Fibroblast of skin of scalp (primary cell): ENCODE measurements at places on chromosomes 12 and 14.

DNA sequence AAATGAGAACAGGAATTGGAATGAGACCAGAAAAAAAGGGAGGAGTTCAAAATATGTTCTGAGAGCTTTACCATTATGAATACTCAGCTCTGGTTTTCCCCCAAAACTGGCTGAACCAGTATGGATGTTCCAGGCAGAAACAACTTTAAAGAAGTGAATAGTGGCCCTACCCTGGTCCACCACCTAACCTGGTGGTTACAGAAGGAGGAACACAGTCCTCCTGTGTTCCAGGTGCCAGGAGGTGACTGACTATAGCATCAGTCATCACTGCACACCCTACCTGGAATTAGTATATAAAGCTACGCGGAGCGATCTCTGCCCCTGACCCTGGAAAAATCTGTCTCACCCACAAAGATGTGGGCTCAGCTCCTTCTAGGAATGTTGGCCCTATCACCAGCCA is at the start of gene A2ML1:
Gene A2ML1, plus strand, starts transcription at position 324 of the 400 bp plus-strand sequence. Its CDS starts 31 bp downstream, at position 355.
- DNase-seq, result no peak

- DNase-seq, result peak; percentile 54
These were observed 4.8 kb downstream of the ABHD4 start for GRCh38 chr14:22602862-22603261.

GRCh38 chr14:31263485-31264133 is 56.0 kb upstream of the HECTD1 start:
- DNase-seq, result peak; percentile 99

- no peak for DNase-seq
These were observed 113.5 kb downstream of the MIPOL1 start for GRCh38 chr14:37311252-37311651.

DNA sequence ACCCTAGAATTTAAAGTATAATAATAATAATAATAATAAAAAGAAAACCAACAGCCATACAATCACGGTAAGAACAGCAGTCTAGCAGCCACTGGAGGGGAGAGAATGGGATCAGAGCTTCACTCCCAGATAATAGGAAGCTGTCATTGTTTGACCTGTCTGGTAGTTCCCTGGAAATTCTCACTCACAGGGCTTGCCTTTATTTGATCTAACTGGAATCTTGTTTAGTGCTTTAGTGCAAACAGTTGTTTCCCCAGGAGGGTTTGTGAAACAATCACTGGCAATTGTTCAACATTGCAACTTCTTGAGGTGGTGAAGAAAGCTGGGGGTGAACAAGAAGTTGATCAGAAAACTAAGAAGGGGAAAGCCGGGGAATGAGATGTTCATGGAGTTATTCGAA is 68.7 kb upstream of the PTCSC3 start:
- DNase-seq, result no peak

- DNase-seq, result peak; percentile 65
These were observed 10.3 kb downstream of the TBPL2 start for GRCh38 chr14:55430024-55430690.

DNA sequence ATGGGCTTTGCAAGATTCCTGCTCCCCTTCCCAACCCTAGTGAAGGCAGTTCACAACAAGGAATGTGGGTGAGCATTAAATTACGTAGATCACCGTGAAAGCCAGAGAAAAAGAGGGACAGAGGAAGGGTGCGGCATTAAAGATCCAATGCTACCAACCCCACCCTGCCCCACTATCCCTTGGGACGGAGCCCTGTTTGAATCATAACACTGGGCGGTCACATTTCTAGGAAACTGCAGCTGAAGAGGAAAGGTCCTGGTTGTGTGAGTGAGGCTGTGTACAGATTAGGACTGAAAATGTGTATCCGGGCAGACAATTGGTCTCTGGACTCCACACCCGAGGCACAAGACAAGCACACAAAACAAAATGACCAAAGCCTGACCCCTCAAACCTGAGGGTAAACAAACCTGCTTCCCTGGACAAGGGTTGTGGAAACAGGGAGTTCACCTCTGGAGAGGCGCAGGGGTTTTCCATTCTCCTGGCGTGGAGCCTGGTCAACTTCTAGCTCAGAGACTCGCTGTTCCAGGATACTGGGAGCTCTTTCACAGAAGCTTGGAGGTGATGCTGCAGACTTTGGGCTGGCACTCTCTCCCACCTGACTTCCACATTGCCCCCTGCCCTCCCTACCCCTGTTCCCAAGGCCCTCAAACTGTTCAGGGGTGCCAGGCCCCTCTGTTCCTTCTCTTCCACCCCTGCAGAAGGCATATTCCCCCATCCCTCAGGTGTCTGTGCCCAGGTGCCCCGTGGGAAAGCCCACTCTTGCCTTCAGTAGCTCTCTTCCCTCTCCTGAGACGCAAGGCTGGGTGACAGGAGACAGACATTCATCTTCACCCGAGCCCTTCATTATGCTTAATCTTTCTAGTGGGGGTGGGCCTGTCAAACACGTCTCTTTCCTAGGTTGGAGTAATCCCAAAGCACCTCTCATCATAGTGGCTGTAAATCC is 16.5 kb downstream of the NINJ2 start:
- DNase-seq, result no peak

- no peak for DNase-seq
These were observed 35.2 kb downstream of the PRIMA1 start for GRCh38 chr14:93752980-93753561.

DNA sequence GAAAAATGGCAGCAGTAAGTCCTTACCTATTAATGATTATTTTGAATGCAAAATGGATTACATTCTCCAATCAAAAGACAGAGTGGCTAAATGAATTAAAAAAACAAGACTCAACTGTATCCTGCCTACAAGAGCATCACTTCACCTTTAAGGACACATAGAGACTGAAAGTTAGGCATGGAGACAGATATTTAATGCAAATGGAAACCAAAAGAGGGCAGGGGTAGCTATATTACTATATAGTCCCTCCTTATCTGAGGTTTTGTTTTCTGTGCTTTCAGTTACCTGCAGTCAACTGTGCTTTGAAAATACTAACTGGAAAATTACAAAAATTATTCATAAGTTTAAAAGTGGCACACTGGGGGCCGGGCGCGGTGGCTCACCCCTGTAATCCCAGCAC is 17.2 kb downstream of the NECAP1 start:
- no peak for DNase-seq

DNA sequence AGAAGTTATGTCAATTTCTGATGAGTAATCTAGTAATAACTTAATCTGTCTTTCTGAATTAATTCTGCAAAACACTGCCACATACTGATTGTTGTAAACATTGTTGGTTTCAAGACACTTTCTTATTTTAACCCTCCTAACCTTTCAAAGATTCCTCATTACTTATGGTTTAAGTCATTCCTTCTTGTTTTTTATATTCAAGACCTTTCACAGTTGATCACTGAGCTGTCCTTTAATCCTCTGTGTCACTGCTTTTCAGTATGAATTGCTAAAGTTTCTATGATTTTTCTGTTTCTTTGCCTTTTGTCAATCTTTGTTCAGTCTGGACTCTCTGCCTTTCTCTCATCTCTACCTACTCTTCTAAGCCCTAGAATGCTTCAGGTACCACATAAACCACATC is 164.7 kb downstream of the RAD51B start:
- no peak for DNase-seq

DNA sequence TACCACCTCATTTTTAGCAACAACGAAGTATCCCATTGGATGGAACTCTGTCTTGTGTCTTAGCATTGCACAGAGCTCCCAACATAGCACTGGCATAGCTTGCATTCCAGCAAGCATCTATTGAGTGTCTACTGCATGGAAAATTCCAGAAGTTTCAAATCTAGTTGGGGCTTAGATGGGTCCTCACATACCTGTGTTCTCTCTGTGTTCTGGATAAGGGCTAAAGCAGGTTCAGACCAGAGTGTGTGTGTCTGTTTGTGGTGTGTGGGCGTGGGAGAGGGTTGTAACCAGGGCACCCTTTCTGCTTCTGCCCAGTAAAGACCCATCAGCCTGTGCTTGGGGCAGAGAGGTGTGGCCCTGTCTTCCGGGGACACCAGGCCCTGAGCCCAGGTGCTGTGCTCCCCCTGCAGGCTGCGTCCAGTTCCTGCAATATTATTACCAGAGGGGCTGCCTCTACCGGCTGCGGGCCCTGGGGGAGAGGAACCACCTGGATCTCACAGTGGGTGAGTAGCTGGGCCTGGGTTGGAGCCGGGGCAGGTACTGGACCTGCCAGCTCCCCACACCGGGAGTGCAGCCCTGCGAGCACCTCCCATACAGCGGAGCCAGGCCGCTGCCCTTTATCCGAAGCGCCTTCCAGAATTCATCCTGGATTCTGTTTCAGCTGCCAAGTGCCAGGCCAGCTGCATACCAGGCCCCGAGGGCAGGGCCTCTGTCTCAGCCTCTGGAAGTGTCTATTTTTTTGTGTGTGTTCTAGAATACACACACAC is 20.3 kb downstream of the RHOF start:
- DNase-seq, result peak; percentile 59

DNA sequence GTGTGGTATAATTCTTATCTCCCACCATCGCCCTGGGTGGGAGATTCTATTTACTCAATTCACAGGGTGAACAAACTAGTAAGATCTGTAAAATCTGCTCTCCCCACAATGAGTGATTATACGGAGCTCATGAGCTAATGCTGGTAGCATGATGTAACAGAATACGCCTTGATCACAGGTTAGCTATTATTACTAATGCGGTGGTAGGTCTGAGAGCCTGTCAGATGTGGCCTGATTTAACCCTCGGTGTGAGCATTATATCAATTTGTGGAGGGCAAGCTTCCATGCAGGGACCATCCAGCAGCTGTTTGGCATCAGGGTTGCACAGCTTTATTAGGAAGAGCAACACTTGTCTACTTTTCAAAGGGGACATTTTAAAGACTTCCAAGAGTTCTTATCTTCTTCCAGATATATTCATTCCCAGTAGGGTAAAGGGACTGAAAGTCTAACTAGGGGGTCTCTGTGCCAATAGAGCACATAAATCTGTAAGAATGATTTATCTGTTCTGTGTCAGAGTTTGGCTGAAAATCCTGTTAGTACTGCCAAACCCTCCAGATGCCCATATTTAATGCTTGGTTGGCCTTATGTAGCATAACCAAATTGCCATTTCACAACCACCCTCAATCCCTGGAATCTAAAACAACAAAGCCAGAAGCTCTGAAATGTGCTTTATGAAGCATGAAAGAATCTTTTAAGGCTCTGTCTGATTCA is 18.7 kb downstream of the TSHR start:
- peak; percentile 41 for DNase-seq

- no peak for DNase-seq
These were observed 109.4 kb downstream of the ARF6 start for GRCh38 chr14:50001999-50002925.

GRCh38 chr12:123442774-123443173 is 6.3 kb upstream of the RILPL2 start:
- DNase-seq, result no peak

DNA sequence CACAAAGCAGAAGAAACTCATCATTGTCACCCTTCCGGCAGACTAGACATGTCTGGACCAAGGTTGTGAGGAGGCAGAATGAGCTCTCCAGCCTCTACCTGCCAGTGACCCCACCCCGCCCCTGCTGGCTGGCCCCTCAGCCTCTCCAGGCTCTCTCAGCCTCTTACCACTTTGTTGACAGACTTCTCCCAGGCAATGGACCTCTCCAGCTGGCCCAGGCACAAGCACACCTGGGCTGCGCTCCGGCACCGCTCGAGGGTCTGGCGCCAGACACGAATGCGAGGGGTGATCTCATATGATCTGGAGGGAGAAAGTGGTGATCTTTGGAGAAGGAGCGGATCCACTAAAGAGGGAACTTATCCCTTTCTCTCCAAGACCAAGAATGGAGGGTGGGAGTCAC is 30.3 kb downstream of the BAZ2A start:
- no peak for DNase-seq

DNA sequence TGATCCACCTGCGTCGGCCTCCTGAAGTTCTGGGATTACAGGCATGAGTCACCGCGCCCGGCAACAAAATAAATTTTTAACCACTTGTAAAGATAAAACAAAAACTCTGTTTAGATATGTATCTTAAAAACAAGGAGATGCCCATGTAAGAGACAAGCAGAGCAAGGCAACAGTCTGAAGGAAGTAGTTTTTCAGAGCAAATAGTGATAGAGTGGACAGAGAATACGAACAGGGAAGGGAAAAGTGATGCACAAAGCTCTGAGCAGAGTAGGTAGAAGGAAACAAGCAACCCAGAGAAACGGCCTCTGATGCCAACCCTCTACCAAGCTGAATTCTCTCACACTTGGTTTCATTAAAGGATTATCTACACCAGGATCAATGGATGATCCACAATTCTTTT is 24.8 kb upstream of the CDKL1 start:
- DNase-seq, result no peak

- peak; percentile 87 for DNase-seq
These were observed 54.0 kb upstream of the PDE3A start for GRCh38 chr12:20314328-20314727.

- DNase-seq, result peak; percentile 89
These were observed 797.1 kb downstream of the NRXN3 start for GRCh38 chr14:78967111-78967809.

DNA sequence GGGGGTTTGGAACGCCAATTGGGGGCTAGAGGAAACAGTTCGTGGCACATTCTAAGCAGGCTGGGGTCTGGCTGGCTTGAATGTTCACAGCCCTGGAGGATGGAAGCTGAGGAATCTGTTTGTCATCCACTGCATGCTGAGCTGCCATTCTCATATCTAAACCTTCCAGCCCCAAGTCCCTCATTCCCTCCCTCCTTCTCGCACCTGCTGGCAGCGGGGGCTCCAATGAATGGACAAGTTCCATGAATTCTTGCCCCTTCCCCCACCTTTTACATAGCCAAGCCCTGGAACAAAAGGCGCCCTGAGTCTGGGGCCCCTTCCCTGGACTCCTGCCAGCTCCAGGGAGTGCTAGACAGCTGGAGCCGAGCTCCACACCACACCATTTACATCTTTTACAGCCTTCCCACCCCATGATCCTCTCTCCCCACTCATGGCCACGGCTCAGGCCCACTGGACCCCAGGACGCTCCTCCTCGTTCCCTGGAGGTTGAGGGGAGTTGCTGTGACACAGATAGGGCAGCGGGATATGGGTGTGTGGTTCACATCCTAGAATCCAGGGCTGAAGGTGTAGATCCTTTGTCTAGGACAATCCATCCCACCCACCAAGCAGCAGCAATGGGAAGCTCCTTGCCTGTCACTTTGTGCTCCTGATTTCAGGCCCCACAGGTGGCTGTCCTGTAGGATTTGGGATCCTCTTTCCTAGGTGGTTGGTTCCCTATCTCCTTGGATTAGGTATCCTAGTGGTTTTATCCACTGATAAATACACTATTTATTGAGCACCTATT is 21.7 kb upstream of the VRTN start:
- DNase-seq, result no peak

DNA sequence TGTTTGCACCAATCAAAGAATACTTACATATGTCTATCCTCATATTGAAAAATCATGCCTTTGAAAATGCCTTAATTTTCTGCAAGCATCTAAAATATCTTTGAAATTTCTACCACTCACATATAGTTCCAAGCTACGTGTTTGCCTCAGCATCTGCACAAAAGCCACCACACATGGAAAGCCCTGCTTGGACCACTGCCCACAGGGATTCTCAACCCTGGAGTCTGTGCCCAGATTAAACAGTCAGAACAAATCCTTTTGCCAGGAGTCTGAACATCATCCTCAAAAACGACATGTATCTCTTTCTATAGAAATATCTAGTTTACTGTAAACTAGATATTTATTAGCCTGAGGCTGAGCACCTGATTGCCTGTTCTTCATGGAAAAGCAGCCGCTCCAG is 32.6 kb downstream of the ARMH4 start:
- DNase-seq, result no peak
